ENCODE measurements at places on chromosomes 3 and 15.

- ATAC-seq: peak; percentile 100
These were observed 46.8 kb downstream of the MYO5A start for GRCh38 chr15:52481915-52482314.

DNA sequence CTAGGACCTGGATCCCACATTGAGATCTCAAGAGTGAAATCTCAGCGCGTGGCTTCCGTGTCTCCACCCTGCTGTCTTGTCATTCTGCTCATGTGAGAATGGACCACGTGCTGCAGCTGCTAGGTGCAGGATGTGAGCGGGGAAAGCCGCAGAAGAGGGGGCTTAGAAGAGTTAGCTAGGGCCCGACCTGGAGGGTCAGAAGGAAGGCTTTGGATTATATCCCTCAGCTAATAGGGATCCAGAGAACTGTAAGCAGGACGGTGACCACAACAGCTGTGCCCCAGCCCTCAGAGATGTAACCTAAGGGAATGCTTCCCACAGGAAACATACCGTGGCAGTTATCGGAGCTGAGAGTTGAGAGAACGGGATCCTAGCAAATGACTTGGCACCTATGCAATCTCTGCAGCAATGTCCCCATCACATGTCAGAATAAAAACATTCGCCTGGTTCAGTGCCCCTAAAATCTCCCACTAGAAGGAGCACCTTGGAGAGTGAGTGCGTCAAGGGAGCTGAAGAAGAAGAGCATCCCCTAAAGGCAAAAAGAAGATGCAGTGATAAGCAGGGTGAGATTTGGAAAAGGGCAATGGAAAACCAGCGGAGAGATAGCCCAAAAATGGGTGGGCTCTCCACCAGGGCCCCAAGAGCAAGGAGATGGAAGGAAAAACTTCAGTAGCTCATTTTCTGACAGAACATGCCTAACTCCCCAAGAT lies 76.9 kb upstream of the ST8SIA2 start:
- no peak for ATAC-seq

DNA sequence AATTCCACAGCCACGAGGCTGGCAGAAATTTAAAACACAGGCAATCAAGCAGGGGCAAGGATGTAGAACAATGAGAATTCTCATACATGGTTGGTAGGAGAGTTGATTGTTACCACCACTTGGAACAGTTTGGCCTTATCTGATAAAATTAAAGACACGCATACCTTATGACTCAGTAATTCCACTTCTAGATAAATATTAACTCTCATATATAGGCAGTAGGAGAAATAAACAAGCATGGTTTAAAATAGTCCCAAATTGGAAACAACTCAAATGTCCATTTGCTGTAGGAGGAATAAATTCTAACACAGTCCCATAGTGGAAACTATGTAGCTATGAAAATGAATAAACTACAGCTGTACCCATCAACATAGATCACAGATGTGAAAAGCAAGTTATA lies 42.3 kb upstream of the USP3 start:
- no peak for ATAC-seq

DNA sequence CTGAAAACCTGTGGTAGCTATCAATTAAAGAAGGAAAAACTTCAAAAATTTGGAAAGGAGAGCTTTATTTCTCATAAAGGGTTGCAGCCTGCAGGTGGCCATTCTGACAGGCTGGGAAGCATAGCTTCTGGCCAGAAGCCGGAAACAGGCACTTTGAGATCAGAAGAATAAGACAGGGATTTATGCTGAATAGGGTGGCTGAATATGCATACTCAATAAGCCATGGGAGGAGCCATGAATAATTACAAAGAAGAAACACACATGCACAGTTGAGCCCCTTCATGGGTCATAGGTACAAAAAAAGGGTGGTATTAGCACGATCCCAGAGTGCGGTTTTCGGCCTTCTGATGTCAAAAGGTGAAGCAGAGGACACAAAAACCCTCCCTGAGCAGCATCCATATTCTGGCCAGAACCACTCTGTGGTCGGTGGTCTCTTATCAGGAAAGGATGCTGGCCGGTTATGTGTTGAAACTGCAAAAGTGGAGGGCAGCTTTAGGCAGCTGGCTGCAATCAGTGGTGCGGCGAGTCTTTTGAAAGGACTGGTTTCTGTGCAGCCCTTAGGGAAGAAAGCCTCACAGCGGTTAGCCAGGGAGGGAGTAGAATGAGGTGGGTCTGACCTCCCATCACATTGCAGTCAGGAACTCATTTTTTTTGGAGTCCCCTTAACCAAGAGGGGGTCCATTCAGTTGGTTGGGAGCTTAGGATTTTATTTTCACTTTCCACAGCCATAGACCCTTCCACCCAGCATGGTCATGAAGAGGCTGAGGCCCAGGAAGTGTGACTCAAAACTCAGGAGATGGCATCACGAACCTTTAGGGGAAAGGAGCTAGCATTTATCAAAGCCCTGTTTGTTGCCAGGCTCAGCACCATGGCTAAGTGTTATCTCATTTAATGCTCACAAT lies 34.7 kb upstream of the CCDC174 start:
- peak; percentile 6 for ATAC-seq

GRCh38 chr15:90113166-90113565 lies 10.9 kb upstream of the IDH2 start:
- ATAC-seq: no peak

DNA sequence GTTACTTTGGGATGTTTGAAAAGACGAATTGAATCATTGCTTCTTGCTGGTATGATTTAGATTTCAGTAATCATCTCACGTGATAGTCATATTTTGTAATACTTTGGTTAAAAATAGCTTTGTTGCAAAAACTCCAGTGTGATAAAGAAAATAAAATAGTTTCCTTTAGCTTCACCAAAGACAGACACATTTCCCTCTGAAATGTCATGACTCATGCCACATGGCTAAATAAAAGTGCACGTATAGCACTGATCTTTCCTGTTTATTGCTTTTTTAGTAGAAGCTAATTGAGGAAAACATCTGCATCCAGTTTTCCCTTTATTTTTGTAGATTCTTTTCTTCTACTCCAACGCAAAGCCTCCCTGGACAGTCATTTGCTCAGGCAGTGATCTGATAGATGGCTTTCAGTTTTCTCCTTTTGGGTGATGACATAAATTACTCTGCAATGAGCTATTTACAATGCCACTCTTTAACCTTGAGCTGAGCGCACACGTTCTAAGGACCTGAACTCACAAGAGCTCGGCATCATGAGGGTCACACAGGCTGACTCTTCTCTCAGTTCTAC lies 84.9 kb downstream of the ARNT2 start:
- ATAC-seq: no peak

GRCh38 chr3:132553826-132554225 lies 43.2 kb upstream of the ACKR4 start:
- ATAC-seq: no peak

- no peak for ATAC-seq
These were observed 400.9 kb downstream of the TBL1XR1 start for GRCh38 chr3:176796371-176796770.

GRCh38 chr3:13480340-13481318 lies 523 bp downstream of the HDAC11 start:
- peak; percentile 52 for ATAC-seq

GRCh38 chr3:146894406-146894805 lies 289.3 kb upstream of the PLSCR5 start:
- ATAC-seq: no peak

GRCh38 chr3:15318661-15319060 lies 13.7 kb downstream of the SH3BP5 start:
- no peak for ATAC-seq

DNA sequence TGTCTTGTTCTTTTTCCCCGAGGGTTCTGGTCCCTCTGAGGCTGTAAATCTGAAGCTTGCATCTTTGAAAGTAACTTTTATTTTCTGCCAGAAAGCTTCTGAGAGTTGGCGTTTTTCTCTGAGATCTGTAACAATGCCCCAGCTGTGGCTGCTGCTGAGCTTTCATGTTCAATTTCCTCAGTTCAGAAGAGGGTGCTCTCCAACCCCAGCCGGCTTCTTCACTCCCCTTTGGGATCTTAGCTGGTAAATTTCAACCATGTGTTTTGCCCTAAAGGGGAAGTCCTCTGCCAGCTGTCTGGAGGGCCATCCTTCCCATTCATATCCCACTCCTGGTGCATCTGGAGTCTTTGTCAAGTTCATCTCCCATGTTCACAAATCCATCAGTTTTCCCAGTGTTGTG lies 18.3 kb upstream of the CFAP100 start:
- ATAC-seq: no peak

DNA sequence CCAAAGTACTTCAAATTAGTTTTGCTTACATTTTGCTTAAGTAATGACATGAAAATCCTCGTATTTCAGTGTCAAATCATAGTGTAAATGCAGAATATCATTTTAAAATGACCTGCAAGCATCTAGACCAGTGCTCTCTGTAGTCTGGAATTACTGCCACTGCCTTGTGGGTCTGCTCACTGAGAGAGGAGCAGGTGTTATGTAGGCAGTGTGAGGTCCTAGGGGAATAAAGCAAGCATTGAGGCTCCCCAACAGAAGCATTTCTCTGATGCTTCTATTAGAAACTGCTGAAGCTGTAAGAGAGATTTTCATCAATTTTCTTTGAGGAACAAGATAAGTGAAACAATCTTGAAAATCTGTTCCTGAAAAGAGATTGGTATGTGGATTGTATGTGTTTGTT lies 253.2 kb downstream of the BBX start:
- ATAC-seq: no peak

DNA sequence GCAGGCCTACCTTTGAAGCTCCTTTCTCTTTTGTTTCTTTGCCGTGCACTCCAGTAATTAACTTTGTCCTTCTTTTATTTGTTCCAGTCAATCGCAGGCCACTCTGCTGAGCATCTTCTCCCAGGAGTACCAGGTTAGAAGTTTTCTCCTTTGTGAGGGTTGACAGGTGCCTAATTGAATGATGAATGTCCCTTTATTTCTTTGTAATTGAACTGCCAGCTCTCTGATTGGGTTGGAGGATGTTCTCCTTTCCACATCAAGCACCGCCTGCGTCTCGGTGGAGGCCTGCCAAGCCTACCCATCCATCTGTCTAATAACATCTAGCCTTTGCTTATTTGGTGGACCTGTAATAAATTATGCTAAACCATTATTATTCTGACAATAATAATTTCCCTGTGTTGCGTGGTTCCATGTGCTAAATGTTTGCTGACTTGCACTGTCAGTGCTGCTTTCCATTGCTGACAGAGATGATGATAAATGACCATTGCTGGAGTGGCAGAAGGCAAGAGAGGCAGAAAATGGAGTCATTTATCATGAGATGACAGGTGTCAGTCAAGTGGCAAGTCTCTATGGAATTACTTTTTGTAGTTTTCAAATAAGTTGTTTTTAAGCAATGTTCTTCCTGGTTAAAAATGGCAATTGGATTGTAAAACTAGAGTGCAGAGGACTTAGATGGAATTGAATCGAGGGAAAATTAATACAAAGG lies 64.9 kb downstream of the CDIN1 start:
- no peak for ATAC-seq

- no peak for ATAC-seq
These were observed 312.9 kb upstream of the RASGRP1 start for GRCh38 chr15:38877471-38877870.

- ATAC-seq: no peak
These were observed 37.6 kb downstream of the ANO10 start for GRCh38 chr3:43584043-43584826.

GRCh38 chr3:173730391-173730790 lies 332.8 kb downstream of the NLGN1 start:
- no peak for ATAC-seq

GRCh38 chr3:141782386-141782932 lies 19.3 kb downstream of the GRK7 start:
- ATAC-seq: no peak

GRCh38 chr3:99941211-99941610 lies 123.5 kb downstream of the CMSS1 start:
- ATAC-seq: no peak

GRCh38 chr3:132231633-132232032 lies 85.6 kb upstream of the ACP3 start:
- no peak for ATAC-seq

DNA sequence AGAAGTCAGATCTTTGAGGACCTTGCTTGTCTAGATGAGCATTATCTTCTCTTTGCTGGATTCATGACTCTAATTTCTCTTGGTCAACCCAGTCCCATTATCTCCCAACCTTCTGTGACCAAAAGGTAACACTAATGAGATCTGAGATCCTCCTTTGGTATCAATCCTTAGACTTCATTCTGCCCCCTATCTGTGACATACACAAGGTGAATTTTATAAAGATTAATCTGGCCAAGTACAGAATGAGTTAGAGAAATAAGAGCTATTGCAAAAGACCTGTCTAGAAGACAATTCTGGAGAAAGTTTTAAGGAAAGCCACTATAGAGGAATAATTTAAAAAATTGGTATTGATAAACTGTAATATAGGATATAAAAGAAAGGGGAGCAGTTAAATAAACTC lies 113.8 kb upstream of the KCNMB2 start:
- no peak for ATAC-seq

GRCh38 chr15:33454996-33455395 lies 144.2 kb downstream of the RYR3 start:
- ATAC-seq: no peak

DNA sequence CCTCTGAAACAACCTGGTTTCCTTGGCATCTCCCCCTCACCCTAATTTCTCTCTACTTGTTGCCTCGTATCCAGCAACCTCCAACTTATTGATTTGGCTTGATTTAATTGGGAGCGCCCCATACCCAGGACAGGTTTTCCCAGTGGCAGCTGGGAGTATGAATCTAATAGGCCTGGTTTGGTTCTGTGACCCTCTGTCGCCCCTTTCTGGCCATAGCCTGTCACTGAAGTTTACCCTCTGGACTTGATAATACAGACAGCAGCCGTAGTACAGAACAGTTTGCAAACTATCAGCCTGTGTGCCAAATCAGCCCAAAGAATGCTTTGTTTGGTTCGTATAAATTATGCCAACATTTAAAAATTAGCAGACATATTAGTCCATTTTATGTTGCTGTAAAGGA lies 525.1 kb upstream of the GOLIM4 start:
- no peak for ATAC-seq

DNA sequence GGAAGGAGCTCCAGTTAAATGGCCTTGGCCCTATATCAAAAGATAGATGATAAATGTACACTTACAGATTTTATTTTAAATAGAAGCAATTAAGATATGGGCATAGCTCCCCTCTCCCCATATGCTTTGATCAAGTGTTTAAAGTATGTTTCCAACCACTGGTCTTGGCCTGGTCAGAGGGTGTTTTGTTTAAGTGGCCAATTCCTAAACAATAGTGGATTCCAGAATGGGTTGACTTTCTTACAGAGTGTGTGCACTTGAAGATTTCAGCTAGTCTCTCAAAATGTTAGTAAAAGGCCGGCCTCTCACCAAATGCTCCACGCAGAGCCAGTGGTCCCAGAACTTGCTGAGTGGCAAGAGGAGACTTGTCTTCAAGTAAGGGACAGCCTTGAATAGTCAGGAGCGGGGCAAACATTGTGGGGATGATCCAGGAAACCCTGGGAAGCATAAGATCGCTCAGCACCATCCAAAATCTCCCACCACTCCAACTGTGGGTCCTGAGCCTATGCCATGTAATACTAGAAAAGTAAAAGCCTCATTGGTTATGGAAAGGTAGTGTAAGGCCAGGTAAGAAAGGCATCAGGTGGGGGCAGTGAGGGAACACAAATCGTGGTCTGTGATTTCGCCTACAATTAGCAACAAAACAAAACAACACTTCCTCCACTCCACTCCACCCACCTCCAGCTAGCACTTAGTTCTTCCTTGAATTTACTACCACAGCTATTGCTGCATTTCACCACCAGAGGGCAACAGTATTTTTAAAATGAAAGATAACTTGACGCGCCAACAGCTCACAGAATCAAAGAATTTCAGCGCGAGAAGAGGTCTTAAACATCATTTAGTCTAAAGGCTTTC lies 4.8 kb downstream of the RARRES1 start:
- ATAC-seq: peak; percentile 57

All from stimulated activated memory B cell treated with anti-CD40 and anti-IgM and Interleukin-4, amounts not matched to agents 10 μg/mL and 1 μg/mL and 100 μg/mL, for 72 hours (primary cell).